ENCODE measurements at places on chromosomes 11 and 22. TPM values are rescaled to one million over a fixed set of nuclear protein-coding genes. Genes with fewer than 3 reads are reported as not detected.

Gene DERL3
- total RNA-seq = 0.48 TPM

Gene THRSP
- 5.7 TPM for total RNA-seq

Gene SDF2L1
- total RNA-seq = 26.6 TPM

Gene A4GALT
- total RNA-seq = 22.9 TPM

Gene CSNK2A3
- 2.6 TPM for total RNA-seq

Gene TRPM5
- total RNA-seq = not detected

Gene CRACR2B
- 14.7 TPM for total RNA-seq

Gene LINC01488
- not detected for total RNA-seq

Gene OTOG
- not detected for total RNA-seq

Gene GANAB
- 116 TPM for total RNA-seq

Gene MS4A6E
- total RNA-seq = not detected

Gene TBX10
- not detected for total RNA-seq

Gene PPP1R14B
- 101 TPM for total RNA-seq

Gene TOP3B
- 33.1 TPM for total RNA-seq

Gene KCNQ1
- total RNA-seq = 3.6 TPM

Gene GTPBP1
- total RNA-seq = 32.3 TPM

Gene MUC2
- total RNA-seq = 0.66 TPM

Gene CAPN5
- 6.1 TPM for total RNA-seq

Gene IRAG1
- total RNA-seq = 13.2 TPM

Gene TCN1
- total RNA-seq = not detected

Gene C22orf42
- not detected for total RNA-seq

Gene STIM1
- 47.9 TPM for total RNA-seq

Gene OR8G1
- not detected for total RNA-seq

Gene KCNK4
- total RNA-seq = 2.3 TPM

Gene CD3E
- 2.1 TPM for total RNA-seq

Gene PDGFB
- 8.5 TPM for total RNA-seq

Gene PRR33
- not detected for total RNA-seq

Gene MAML2
- total RNA-seq = 45.6 TPM

Gene MYBPC3
- total RNA-seq = under 0.01 TPM

Gene SYT8
- total RNA-seq = not detected

Gene C11orf87
- not detected for total RNA-seq

Gene OR56A1
- total RNA-seq = not detected

Gene C11orf21
- total RNA-seq = 1.0 TPM

Gene GRAP2
- 8.0 TPM for total RNA-seq

Gene MGAT3
- 1.9 TPM for total RNA-seq

Gene UBASH3B
- 4.8 TPM for total RNA-seq

Gene CPT1B
- 13.6 TPM for total RNA-seq

Gene WNT11
- 7.0 TPM for total RNA-seq

Gene MMP11
- 1.9 TPM for total RNA-seq

Gene MMP1
- not detected for total RNA-seq

Gene MRGPRE
- not detected for total RNA-seq

Gene GGTLC2
- not detected for total RNA-seq

Gene MAPK8IP1
- total RNA-seq = 5.4 TPM

Gene BBOX1
- 14.4 TPM for total RNA-seq

Gene BDNF
- total RNA-seq = 0.66 TPM

Gene NCAM1
- total RNA-seq = 3.6 TPM

Gene ABCG4
- total RNA-seq = 0.16 TPM

Gene JHY
- total RNA-seq = 11.7 TPM

Gene SCGB1A1
- not detected for total RNA-seq

Gene TBX1
- 0.96 TPM for total RNA-seq

Gene CCDC179
- total RNA-seq = not detected

Gene DGCR8
- total RNA-seq = 29.0 TPM

Gene TTC12
- total RNA-seq = 43.6 TPM

Gene TENM4
- 0.29 TPM for total RNA-seq

Gene OR10A5
- total RNA-seq = not detected

Gene CTSF
- 149 TPM for total RNA-seq

Gene NAALADL1
- 15.5 TPM for total RNA-seq

Gene CCDC87
- not detected for total RNA-seq

Data from breast epithelium (tissue), 4 donors.